NCI-H524 treated with DMSO at 0.1 percent for 48 hours (cell line): ENCODE measurements at places on chromosomes 5 and 9.

DNA sequence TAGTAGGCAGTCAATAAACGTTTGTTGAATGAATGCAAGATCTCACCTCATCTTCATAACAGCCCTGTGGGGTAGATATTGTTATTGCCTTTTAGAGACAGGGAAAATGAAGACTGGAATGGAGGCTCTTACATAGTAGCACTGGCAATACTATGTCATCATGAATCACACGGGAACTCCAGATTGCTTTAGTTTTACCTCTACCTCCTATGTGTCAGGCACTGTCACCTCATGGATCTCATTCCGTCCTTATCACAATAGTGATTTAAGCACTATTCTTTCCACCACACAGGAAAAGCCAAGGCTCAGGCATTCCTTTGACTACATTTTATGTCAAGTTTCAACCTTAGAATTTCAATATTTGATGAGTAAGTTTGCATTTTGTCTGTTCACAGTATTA is 2.9 kb upstream of the EPB41L4B start:
- DNase-seq = no peak

DNA sequence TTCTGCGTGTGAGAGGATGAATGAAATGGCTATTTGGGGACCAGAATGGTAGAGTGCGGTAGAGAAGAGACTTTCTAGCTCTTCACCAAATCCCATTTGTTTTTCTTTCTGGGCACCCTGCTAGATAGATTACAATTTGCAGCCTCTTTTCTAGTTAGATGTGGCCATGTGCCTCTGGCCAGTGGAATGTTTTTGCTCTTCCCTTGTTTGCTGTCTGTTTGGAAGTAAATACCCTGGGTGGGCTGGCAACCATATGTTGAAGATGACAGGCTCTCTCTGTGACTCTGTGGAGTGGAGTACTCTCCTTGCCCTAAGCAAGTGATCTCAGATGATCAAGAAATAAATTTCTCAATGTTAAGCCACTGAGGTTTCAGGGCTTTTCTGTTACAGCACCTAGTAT is 12.9 kb downstream of the GNG10 start:
- no peak for DNase-seq

- DNase-seq = no peak
These were observed 105.3 kb downstream of the VAV2 start for GRCh38 chr9:133886563-133887501.

DNA sequence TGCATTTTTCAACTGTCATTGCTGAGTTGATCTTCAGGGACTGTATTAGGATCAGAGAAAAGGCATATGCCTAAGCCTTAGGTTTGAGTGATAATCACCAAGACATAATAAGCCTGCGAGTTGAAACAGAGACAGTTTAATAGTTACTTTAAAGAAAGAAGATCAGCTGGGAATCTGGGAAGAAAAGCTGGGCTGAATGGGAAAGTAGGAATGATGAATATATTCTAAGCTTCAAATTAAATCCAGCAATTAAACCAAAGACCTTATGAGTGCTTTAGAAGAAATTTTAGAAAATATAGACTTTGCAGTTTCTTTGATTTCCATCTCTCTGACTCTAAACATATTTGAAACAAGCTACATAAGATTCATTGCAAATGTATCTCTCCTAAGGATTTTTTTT is 222.3 kb downstream of the ENC1 start:
- no peak for DNase-seq

- no peak for DNase-seq
These were observed 418.7 kb upstream of the KIF2A start for GRCh38 chr5:61887271-61887670.

GRCh38 chr5:140365941-140366340 is 5.9 kb downstream of the SLC4A9 start:
- DNase-seq = no peak

- no peak for DNase-seq
These were observed 65.1 kb upstream of the SPINK5 start for GRCh38 chr5:147998704-147999103.

DNA sequence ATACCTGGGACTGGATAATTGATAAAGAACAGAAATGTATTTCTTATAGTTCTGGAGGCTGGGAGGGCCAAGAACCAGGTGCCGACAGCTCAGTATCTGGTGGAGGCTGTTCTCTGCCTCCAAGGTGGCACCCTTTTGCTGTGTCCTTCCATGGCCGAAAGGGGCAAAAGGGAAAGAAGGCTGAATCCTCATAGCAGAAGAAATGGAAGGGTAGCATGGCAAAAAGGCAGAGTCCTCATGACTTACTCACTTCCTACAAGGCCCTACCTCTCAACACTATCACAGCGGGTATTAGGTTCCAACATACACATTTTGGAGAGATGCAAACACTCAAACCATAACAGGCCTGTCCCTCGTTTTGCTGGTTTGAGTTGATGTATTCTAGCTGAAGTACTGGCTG is 25.1 kb upstream of the MED10 start:
- DNase-seq = no peak

GRCh38 chr9:18036422-18037187 is 437.3 kb upstream of the ADAMTSL1 start:
- no peak for DNase-seq

DNA sequence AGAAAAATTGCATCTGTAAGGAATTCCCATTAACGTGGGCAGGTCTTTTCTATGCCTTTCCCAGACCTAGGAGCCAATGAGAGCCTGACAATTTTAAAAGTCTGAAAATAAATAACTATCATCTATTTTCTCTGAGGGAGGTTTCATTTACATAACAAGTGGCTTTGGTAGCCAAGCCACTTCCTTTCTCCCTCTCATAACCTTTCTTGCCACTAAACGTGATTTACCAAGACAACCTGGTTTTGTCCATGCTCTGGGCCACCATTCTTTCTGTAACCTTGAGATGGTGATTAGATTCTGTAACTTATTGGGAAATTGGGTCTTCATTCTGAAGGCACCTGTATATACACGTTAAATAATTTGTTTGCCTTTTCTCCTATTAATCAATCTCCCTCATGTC is 1046.9 kb downstream of the CDH12 start:
- DNase-seq = no peak

GRCh38 chr9:129160712-129161533 is 17.1 kb downstream of the IER5L start:
- DNase-seq = no peak

- DNase-seq = no peak
These were observed 47.0 kb downstream of the CRB2 start for GRCh38 chr9:123402981-123403509.

GRCh38 chr9:21244836-21245235 is 5.0 kb upstream of the IFNA14 start:
- DNase-seq = no peak

DNA sequence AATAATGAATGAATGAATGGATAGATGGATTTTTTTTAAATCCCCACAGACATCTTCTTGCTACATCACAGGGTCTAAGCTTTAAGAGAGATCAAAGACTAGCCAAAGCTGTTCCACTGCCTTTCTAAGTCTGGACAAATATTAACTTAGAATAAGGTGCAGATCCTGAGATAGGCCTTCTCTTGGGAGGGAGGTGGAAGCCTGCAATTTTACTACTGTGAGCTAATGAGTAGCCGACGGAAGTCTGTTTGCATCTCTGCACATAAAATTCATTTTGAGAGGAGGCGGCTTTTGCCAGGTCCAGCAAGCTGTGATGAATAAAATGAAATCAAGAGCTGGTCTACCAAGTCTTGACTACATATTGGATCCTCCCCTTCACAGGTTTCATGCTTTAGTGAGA is 484.9 kb downstream of the TMEM38B start:
- no peak for DNase-seq

DNA sequence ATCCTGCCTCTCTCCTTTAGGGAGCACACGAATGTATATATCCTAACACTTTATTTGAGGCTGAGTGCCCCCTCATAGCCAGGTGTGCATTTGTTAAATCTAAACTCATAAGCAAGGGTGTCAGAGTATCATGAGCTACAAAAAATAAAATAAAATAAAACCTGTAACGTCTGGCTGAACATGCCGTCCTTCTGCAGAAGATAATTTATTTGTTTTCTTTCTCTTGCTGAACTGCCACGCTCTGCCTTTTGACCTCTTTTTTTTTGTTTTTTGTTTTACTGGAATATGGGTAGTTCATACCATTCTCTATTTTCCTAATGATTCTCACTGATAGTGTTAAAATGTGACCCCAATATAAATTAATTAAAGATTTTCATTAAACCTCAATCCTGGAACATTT is 117.7 kb upstream of the MPDZ start:
- no peak for DNase-seq

GRCh38 chr5:8123559-8123958 is 254.6 kb downstream of the MTRR start:
- DNase-seq = peak; percentile 50

- no peak for DNase-seq
These were observed 290.5 kb downstream of the SLF1 start for GRCh38 chr5:94908889-94909480.

DNA sequence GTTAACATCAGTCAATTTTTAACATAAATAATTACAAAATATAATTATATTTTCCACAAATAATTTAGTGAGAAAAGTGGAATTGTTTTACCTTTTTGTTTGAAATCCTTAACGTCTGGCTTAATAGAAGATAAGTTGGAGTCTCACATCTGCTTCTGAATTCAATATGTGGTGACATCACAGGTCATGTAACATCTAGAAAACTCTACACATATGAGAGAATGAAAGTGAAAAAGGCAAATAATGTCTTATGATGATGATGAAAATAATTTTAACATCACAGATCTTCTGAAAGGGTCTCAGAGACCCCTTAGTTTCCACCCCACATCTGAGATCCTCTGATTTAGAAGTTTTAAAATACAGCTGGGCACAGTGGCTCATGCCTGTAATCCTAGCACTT is 81.5 kb downstream of the PRKACG start:
- no peak for DNase-seq

GRCh38 chr5:139190125-139190524 is 8.0 kb downstream of the SIL1 start:
- DNase-seq = no peak

DNA sequence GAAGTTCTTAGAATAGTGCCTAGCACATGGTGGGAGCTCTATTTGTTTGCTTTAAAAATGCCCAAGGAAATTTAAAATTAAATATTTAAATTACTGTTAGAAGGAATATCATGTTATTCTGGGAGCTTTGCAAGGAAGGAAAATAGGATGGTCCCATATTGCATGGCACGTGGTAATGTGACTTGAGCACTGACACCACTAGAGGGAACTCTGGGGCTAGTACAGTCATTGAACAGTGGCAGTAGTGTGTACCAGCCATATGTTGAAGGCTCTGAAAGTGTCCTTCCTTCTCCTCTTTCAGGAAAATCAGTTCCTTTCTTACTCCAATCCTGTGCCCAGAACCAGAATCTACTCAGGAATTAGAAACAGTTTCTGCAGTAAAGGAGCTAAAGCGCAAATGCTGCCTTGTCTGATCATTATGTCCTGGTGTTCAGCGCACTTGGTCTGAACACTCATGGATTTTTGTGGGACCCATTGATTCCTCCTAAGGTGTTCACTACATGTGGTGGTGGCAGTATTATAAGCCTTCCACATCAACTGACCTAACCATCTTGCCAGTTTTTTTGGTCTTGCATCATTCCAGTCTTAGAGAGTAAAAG is 54.1 kb downstream of the GDA start:
- no peak for DNase-seq

GRCh38 chr9:126459965-126460843 is 133.6 kb downstream of the MVB12B start:
- no peak for DNase-seq

DNA sequence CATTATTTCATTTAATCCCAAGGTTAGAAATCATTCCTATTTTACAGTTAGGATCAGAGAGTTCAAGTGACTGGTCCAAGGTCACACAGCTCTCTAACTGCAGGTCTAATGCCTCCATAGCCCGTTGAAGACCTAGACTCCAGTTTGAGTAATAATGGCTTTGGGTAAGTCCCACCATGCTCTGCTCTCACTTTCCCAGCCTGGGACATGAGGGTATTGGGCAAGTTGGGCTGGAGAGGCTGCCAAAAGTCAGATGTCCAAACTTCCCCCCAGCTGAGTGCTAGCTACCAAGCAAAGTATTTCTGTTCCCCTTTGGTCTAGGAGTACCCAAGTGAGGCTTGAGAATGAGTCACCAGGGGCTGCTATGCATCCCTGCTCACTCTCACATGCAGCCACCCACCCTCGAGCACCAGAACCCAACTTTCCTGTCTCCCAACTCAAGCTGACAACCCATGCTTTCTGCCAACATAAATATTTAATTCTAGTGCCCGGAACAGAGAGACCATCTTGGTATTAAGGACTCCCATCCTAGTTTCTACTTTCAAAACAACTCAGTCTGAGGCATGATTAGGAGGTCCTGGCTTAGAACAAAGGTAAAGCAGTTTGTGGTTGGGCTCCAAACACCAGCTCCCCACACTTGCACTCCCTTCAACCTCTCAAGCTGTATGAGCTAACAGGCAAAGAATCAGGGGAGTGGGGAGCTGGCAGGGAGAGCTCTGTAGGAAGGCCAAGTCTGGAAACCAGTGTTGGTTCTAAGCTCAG is 236.5 kb upstream of the TRIM32 start:
- no peak for DNase-seq

GRCh38 chr5:1419476-1420210 is 25.6 kb downstream of the SLC6A3 start:
- no peak for DNase-seq

DNA sequence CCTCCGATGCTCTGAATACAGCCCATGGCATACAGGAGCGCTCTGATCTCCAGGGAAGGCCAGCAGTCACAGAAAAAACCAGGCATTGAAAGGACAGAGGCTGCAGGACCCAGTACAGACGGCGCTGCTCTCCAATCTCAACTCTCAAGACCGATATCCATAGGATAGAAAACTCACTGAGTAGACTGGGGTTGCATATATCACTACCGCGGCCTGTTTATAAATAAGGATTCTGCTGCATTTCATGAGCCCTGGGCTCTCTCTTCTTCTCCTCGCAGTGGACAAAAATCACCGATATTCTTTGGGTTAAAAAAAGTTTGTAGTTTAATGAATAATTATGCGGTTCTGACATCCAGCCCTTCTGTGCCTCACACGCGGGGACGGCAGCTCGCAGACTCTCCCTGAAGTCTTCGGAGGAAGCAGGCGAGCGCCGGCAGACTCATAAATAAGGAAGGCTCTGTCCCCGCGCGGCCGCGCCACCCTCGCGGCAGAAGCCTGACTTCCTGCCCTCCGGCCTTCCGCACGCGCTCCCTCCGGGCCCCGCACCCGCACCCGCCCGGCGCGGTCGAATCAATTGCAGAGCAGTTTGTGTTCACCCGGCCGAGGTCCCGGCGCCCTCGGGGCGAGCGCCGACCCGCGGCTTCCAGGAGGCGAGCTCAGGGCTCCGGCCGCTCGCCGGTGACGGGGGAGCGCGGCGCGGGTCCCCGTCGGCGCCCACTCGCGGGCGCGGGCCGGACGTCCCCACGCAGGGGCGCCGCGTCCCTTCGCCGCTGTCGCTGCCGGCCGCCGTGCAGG is at the start of gene FAM78A:
FAM78A (minus strand) TSS at position 417 of the 795 bp plus-strand sequence; CDS start at position 86, 331 bp downstream.
- no peak for DNase-seq
